ENCODE measurements at places on chromosomes 16 and 17. TPM values are rescaled to one million over a fixed set of nuclear protein-coding genes. Genes with fewer than 3 reads are reported as not detected.

Gene GPR142
- total RNA-seq = not detected

Gene SPIRE2
- total RNA-seq = not detected

Gene NPB
- total RNA-seq = 2.4 TPM

Gene KRTAP4-3
- not detected for total RNA-seq

Gene ZG16
- total RNA-seq = not detected

Gene MAP1LC3B
- 43.3 TPM for total RNA-seq

Gene CDYL2
- total RNA-seq = 5.2 TPM

Gene PRR35
- not detected for total RNA-seq

GRCh38 chr17:71922439-71922838 is 198.4 kb upstream of the SOX9 start:
- peak overlapping the region; percentile 44 for H3K27ac ChIP-seq
- H3K36me3 ChIP-seq = no peaks in the 10 kb centered on the region
- H3K4me3 ChIP-seq = no peak overlapping the region
- peak; percentile 81 for DNase-seq

DNA sequence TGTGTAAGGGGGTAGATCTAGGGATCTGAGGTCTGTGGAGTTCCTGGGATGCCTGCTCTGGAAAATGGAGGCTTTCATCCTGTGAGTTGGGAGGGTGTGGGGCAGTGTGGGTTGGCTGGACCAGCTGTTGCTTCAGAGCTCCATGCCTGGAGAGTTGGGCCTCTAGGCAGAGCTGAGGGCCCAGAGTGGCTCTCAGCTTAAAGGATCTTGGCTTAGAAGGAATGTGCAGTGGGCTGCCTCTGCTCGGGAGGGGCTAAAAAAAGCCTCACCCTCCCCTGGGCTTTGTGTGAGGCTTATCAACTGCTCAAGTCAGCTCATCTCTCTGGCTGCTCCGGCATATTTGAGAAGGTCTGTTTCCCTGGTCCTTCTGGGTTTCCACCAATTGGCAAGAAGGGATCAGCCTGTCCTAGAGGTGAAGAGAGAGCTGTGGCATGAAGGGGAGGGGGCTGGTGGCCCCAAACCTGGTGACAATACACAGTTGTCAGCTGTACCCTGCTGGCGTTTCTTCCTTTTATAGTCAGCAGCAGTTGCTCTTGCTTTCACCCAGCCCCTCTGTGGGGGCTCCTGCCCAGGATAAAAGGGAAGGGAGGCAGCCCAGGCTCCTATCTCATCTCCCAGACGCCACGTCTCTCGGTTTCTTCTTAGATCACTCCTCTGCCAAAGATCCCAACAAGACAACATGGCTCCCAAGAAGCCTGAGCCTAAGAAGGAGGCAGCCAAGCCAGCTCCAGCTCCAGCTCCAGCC is at the start of gene MYL4:
MYL4 (plus strand) TSS at position 605 of the 745 bp plus-strand sequence; CDS start at position 680, 75 bp downstream.
- no peak for DNase-seq
- peaks cover 17% of the 10 kb centered on the region for H3K4me1 ChIP-seq
- H3K4me3 ChIP-seq = no peak within 1 kb of the TSS
- H3K36me3 ChIP-seq = no peaks in the 10 kb centered on the region
- H3K27me3 ChIP-seq = no peaks in the 10 kb centered on the region

- H3K36me3 ChIP-seq = no peaks in the 10 kb centered on the region
- no peak for DNase-seq
- H3K27ac ChIP-seq = no peak overlapping the region
- no peaks in the 10 kb centered on the region for H3K4me1 ChIP-seq
These were observed 120.2 kb downstream of the KIF2B start for GRCh38 chr17:53942898-53943297.

- H3K4me3 ChIP-seq = no peak overlapping the region
- H3K27ac ChIP-seq = no peak overlapping the region
- DNase-seq = no peak
- H3K36me3 ChIP-seq = no peaks in the 10 kb centered on the region
- no peaks in the 10 kb centered on the region for H3K27me3 ChIP-seq
These were observed 2.0 kb upstream of the BANP start for GRCh38 chr16:87949071-87949744.

DNA sequence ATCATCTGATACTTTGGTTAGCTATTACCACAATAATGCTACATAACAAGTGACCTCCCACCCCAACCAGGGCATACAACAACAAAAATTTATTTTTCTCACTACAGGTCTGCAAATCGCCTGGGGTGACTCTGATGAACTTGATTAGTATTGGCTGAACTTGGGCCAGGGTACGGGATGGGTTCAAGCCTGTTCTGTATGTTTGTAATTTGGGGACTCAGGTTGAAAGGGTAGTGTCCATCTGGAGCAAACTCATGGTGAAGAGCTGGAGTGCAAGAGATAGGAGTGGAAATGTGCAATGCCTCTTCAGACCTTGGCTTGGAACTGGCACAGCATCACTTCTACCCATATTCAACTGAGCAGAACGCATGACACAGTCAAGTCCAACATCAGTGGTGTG is 16.3 kb upstream of the NKD1 start:
- H3K27ac ChIP-seq = no peak overlapping the region
- no peak overlapping the region for H3K4me3 ChIP-seq
- no peak for DNase-seq
- no peaks in the 10 kb centered on the region for H3K4me1 ChIP-seq
- H3K27me3 ChIP-seq = no peaks in the 10 kb centered on the region
- H3K36me3 ChIP-seq = no peaks in the 10 kb centered on the region

GRCh38 chr16:66899945-66900710 is 18.6 kb downstream of the CDH16 start:
- H3K36me3 ChIP-seq = no peaks in the 10 kb centered on the region
- H3K4me3 ChIP-seq = no peak overlapping the region
- peaks cover 9% of the 10 kb centered on the region for H3K4me1 ChIP-seq

- H3K36me3 ChIP-seq = no peaks in the 10 kb centered on the region
- H3K4me3 ChIP-seq = no peak overlapping the region
- peaks cover 16% of the 10 kb centered on the region for H3K4me1 ChIP-seq
- no peak for DNase-seq
- H3K27ac ChIP-seq = no peak overlapping the region
These were observed 5.4 kb downstream of the PIGL start for GRCh38 chr17:16222406-16222805.

DNA sequence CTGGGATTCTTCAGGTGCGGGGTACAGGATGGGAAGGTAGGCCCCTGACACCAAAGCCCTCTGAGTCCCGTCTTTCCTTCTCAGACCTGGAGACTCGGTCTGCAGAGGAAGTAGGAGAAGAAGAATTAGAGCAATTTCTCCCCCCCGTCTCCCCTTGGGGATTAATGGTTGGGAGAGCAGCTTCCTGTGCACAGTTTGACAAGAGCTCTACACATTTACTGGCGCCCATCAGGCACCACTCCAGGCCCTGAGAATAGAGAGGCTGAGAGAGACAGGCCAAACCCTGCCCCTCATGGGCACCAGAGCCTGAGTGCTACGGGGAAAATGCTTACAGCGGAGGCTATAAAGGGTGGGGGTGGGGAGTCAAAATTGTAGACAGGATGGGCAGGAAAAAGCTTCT is 3.5 kb upstream of the C16orf74 start:
- 0 out of 2 replicates have a peak, but pooled peaks cover 12% of the 10 kb centered on the region for H3K4me1 ChIP-seq
- H3K27ac ChIP-seq = no peak overlapping the region
- DNase-seq = no peak
- H3K4me3 ChIP-seq = no peak overlapping the region
- no peaks in the 10 kb centered on the region for H3K36me3 ChIP-seq

DNA sequence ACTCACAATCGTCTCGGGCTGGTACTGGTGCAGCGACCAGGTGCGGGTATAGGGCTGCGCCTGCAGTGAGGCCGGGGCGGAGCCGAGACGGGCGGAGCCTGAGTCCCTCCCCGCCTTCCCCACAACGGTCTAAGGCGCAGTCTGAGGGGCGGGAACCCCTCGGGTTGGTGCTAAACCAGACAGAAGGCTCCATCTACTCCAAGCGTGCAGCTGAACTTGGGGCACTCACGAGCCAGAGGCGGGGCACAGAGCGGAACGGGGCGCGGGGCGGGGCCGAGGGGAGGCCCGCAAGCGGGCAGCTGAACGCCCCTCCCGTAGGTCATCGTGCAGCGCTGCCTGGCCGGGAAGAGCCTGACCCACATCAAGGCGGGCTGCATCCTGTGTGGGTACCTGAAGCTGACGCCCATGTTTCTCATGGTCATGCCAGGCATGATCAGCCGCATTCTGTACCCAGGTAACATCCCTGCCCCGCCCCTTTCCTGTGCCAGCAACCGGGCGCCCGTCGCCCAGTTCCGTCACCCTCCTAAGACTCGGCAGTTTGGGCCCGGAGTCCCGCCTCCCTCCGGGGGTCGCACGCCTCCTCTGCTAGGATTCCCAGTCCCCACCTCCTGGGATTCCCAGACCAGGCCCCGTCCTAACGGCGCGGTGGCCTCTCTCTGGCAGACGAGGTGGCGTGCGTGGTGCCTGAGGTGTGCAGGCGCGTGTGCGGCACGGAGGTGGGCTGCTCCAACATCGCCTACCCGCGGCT is 5.0 kb downstream of the SLC5A2 start:
- H3K4me1 ChIP-seq = 0 out of 2 replicates have a peak, but pooled peaks cover 13% of the 10 kb centered on the region
- peak; percentile 53 for DNase-seq
- H3K36me3 ChIP-seq = no peaks in the 10 kb centered on the region

- H3K27me3 ChIP-seq = no peaks in the 10 kb centered on the region
- H3K4me3 ChIP-seq = no peak overlapping the region
- DNase-seq = peak; percentile 92
These were observed 166.3 kb downstream of the MSI2 start for GRCh38 chr17:57422574-57423164.

DNA sequence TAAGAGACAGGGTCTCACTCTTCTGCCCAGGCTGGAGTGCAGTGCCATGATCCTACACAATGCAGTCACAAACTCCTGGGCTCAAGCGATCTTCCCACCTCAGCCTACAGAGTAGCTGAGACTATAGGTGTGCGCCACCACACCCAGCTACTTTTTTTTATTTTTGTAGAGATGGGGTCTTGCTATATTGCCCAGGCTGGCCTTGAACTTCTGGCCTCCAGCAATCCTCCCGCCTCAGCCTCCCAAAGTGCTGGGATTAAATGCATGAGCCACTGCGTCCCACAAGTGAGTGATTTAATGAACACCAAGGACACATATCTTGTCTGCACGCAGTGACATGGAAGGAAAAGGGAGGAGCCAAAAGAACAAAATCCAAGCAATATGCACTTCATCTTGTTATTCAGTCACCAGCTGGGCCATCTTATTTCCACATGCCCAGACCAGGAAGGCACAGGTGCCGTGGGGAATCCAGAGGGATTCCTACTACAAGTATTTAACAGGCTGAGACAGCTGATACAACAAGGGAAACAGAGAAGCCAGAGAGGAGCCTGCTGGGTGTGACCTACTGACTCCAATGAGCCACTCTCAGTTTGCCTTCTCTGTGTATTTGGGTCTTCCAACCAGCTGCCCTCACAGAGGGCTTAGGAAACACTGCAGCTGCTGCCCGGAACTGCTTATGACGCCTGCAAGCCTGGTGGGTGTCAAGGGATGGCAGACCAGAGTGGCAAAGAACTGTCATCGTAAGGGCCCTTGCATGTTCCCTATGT is 17.0 kb downstream of the LSM12 start:
- H3K4me3 ChIP-seq = no peak overlapping the region
- H3K36me3 ChIP-seq = peaks cover 49% of the 10 kb centered on the region
- H3K4me1 ChIP-seq = peaks cover 13% of the 10 kb centered on the region
- H3K27me3 ChIP-seq = no peaks in the 10 kb centered on the region

DNA sequence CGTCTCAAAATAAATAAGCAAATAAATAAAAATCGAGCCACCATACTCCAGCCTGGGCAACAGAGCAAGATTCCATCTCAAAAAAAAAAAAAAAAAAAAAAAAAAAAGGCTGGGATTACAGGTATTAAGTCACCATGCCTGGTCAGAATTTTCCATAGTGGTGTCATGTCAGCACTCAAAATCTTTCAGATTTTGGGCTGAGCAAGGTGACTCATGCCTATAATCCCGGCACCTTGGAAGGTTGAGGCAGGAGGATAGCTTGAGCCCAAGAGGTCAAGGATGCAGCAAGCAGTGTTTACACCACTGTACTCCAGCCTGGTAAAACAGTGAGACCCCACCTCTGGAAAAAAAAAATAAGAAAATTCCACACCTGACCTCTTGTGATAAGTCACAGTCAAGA is 52.2 kb downstream of the FBXL20 start:
- no peaks in the 10 kb centered on the region for H3K27me3 ChIP-seq
- DNase-seq = no peak
- H3K27ac ChIP-seq = no peak overlapping the region
- H3K4me3 ChIP-seq = no peak overlapping the region
- H3K4me1 ChIP-seq = no peaks in the 10 kb centered on the region
- no peaks in the 10 kb centered on the region for H3K36me3 ChIP-seq

- H3K27ac ChIP-seq = peak overlapping the region; percentile 60
- H3K4me3 ChIP-seq = no peak overlapping the region
- H3K36me3 ChIP-seq = no peaks in the 10 kb centered on the region
- H3K4me1 ChIP-seq = peaks cover 35% of the 10 kb centered on the region
These were observed 478.0 kb downstream of the SLC39A11 start for GRCh38 chr17:72614476-72614870.

DNA sequence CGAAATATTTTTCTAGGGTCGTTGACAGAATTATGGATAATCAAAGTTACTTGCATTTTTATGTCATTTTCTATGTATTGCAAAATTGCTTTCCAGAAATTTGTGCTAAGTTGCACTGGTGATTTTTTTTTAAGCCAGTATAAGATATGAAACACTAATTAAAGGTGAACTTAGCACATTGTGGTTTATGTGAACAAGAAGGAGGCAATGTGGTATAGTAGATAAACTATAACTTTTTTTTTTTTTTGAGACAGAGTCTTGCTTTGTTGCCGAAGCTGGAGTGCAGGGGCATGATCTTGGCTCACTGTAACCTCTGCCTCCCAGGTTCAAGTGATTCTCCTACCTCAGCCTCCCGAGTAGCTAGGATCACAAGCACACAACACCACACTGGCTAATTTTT is 13.2 kb downstream of the DGKE start:
- H3K27ac ChIP-seq = no peak overlapping the region
- no peak for DNase-seq
- no peaks in the 10 kb centered on the region for H3K4me1 ChIP-seq
- H3K36me3 ChIP-seq = peaks cover 8% of the 10 kb centered on the region
- H3K4me3 ChIP-seq = no peak overlapping the region
- H3K27me3 ChIP-seq = no peaks in the 10 kb centered on the region
